ENCODE measurements at places on chromosomes 4 and X.

DNA sequence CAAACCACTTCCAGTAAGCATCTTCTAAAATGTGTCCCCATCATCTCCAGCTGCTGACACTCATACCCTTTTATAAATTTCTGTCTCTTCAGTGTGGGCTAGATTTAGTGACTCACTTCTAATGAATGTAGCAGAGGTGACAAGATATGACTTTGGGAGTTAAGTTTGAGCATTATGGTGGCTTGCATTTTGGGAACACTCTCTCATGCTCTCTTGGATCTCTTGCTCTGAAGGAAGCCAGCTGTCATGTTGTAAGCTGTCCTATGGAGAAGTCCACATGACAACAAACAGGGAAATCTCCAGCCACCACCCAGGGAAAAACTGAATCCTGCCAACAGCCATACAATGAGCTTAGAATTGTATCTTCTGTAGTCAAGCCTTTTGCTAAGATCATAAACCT lies 691.3 kb upstream of the PCDH7 start:
- no peak for DNase-seq

- DNase-seq: no peak
Measured at GRCh38 chr4:142725886-142726285, 120.2 kb downstream of the INPP4B start.

DNA sequence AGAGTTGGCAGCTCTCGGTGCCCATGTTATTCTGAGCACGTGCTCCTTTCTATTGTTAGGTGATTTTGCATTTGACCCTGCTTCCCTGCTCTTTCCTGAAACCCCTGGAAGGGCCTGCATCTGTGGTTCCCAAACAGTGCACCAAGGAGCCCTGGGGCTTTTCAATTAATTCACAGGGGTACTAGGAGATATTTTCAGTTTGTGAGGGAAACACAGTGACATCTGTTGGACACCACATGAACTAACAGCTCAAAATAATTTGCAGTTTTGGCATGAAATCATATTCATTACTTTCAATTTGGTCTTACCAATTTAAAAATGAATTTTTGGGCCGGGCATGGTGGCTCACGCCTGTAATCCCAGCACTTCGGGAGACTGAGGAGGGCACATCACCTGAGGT lies 156.6 kb downstream of the GATB start:
- no peak for DNase-seq

- peak; percentile 47 for DNase-seq
Measured at GRCh38 chrX:46912098-46912602, at the start of gene JADE3. Gene JADE3 (plus strand): TSS chrX:46912421. CDS start chrX:46984895, 72,474 bp downstream.

- DNase-seq: no peak
Measured at GRCh38 chrX:24566240-24566639, 80.9 kb downstream of the PCYT1B start.

Measured in pulmonary artery endothelial cell (primary cell).